Colonic mucosa (tissue), 4 donors: ENCODE measurements at places on chromosomes 7 and 10. TPM values are rescaled to one million over a fixed set of nuclear protein-coding genes. Genes with fewer than 3 reads are reported as not detected.

GNG11 gene
- total RNA-seq = 4.1 TPM

MLLT10 gene
- total RNA-seq = 17.8 TPM

ZPBP gene
- not detected for total RNA-seq

DMBT1 gene
- total RNA-seq = 165 TPM

NPM3 gene
- 14.6 TPM for total RNA-seq

ECHDC3 gene
- 17.6 TPM for total RNA-seq

HOXA2 gene
- total RNA-seq = 1.8 TPM

HOXA6 gene
- 10.9 TPM for total RNA-seq

LIPN gene
- total RNA-seq = not detected

POMZP3 gene
- total RNA-seq = 6.5 TPM

EBF3 gene
- total RNA-seq = 0.80 TPM

ATP5F1C gene
- 444 TPM for total RNA-seq

H2AZ2 gene
- 242 TPM for total RNA-seq

CHST12 gene
- total RNA-seq = 8.7 TPM

DLX5 gene
- total RNA-seq = not detected

SYT15B gene
- 0.45 TPM for total RNA-seq

MMD2 gene
- total RNA-seq = not detected

CPA2 gene
- 5.2 TPM for total RNA-seq

KAZALD1 gene
- total RNA-seq = 11.5 TPM

PRSS37 gene
- total RNA-seq = not detected

HMX3 gene
- total RNA-seq = 0.64 TPM

AGR2 gene
- total RNA-seq = 1,572 TPM

PON3 gene
- 3.5 TPM for total RNA-seq

GBX1 gene
- total RNA-seq = not detected

EFCAB10 gene
- total RNA-seq = not detected

CALN1 gene
- not detected for total RNA-seq

TMEM196 gene
- total RNA-seq = not detected

PON1 gene
- not detected for total RNA-seq

BMPER gene
- total RNA-seq = 1.3 TPM

TMEM229A gene
- total RNA-seq = not detected

MYH16 gene
- total RNA-seq = not detected

SPDYE5 gene
- total RNA-seq = 0.15 TPM

SEC61G gene
- 137 TPM for total RNA-seq

ZDHHC16 gene
- total RNA-seq = 57.0 TPM

BLNK gene
- 13.5 TPM for total RNA-seq

SH2B2 gene
- total RNA-seq = 5.0 TPM

GPR37 gene
- total RNA-seq = 0.64 TPM

ELN gene
- 6.9 TPM for total RNA-seq

VAX1 gene
- not detected for total RNA-seq

OR13A1 gene
- not detected for total RNA-seq

ITIH5 gene
- 2.2 TPM for total RNA-seq
